Fibroblast of the aortic adventitia (primary cell): ENCODE measurements at places on chromosomes 11 and 22.

DNA sequence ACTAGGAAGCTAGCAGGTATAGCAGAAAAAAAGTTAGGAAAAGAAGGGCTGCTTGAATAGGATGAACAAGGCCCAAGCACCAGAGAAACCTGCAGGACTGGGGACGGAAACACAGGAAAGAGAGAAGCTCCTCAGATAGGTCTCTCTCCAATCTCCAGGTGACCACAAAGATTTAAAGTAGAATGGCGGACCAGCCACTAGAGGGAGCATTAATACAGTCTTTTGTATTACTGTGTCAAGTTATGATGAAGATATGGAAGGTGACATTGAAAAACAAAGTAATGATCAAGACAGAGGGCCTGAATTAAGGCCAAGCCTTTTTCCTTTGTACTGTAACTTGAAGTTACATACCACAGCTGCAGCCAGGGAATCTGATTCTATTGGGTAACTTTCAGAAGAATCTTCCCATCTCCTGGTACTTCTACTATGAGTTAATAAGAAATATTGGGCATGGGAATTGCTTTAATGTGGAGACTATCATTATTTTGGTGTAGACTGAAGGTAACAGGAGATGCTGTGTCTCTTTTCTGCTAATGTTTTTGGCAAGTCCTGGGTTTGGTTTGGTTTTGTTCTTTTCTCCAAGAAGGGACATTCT is 33.8 kb downstream of the OR2AG2 start:
- DNase-seq, result peak; percentile 52

GRCh38 chr22:46681010-46681409 is 57.0 kb downstream of the CERK start:
- no peak for DNase-seq

DNA sequence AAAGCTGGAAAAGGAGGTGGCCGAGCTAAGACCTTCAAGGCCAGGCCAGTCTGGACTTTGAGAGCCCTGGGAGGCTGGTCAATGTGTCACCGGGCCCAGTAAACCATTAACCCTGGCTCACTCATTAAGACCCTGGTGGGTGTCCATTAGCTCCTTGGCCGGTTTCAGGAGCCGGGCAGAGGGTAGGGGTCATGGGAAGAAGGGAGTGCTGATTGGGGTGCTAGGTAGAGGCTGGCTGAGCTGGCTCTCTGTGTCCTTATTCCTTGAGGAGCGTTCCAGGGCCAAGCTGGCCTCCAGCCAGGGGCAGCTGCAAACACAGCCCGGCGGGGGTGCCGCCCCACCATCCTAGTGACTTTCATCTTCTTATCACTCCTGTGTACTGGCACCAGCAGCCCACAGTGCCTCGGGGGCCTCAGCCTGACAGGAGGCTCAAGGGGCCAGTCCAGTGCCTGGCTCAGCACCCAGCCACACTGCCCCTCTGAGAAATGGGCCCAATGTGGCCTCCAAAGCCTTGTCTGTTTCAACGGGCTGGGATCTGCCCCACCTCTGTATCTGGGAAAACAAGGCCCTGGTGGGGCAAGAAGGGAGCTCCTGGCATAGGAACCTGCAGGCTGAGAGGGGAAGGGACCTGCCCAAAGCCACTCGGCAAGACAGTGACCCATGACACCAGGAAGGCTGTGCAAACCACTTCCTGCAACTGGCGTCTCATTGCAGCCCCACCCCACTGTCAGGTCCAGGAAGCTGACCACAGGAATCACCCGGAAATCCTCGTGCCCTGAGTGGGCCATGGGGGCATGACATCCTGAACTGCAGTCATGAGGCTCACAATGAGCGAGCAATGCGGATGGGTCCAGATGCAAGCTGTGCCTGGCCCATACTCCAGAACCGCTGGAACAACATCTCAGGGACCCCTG is 15.1 kb upstream of the RGL4 start:
- no peak for DNase-seq

GRCh38 chr11:116243991-116244390 is 528.8 kb downstream of the BUD13 start:
- no peak for DNase-seq

GRCh38 chr11:128548649-128549255 is 38.6 kb downstream of the ETS1 start:
- DNase-seq, result no peak

GRCh38 chr11:5922749-5923426 is 19.2 kb upstream of the OR56A3 start:
- no peak for DNase-seq

DNA sequence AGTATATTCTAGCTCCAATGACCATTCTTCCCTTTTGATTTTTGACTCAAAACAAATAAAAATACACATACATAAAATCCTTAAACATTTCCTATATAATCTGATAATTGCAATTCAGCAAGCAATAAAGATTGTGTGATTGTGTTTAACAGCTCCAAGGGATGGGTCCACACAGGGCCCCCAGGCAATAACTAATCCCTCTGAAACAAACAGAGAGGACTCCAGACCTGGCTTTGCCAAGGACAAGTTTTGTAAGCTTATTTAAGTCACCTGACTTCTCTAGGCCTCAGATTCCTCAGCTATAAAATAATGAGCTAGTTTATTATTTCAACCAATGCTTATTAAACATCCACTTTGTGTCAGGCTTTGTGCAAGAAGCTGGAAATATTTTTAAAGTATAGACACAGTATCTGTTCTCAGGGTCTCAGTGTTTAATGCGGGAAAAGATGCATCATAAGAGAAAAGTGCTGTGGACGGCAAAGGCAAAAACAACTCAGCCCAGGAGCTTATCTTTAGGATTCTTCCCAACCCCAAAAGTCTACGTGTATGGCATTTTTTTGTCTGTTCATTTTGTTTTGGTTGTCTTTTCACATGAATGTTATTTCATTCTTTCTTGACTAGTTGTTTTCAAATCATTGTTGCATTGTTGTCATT is 20.1 kb downstream of the FZD4 start:
- DNase-seq, result no peak

DNA sequence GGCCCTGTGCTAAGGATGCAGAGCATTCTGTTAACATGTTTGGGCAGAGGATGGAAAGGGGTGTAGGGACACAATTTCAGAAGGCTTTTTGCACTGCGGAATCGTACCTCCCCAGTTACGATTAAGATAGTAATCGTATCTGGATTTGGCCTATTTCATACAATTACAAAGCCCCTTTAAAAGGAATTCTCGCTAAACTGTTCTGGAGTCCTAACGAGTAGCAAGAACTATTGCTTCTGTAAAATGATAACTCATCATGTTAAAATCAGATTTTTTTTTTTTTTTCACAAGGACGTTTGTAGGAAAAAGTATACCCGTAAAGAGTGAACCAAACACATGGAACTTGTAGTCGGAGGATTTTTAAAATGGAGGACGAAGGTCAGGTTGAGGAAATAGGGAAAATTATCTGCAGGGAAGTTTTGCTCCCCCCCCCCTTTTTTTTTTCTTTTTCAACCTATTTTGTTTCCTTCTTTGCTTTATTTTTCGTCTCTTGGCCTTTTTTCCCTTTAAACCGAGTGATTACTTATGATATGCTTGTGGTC is 934 bp downstream of the HSD17B12 start:
- peak; percentile 48 for DNase-seq

DNA sequence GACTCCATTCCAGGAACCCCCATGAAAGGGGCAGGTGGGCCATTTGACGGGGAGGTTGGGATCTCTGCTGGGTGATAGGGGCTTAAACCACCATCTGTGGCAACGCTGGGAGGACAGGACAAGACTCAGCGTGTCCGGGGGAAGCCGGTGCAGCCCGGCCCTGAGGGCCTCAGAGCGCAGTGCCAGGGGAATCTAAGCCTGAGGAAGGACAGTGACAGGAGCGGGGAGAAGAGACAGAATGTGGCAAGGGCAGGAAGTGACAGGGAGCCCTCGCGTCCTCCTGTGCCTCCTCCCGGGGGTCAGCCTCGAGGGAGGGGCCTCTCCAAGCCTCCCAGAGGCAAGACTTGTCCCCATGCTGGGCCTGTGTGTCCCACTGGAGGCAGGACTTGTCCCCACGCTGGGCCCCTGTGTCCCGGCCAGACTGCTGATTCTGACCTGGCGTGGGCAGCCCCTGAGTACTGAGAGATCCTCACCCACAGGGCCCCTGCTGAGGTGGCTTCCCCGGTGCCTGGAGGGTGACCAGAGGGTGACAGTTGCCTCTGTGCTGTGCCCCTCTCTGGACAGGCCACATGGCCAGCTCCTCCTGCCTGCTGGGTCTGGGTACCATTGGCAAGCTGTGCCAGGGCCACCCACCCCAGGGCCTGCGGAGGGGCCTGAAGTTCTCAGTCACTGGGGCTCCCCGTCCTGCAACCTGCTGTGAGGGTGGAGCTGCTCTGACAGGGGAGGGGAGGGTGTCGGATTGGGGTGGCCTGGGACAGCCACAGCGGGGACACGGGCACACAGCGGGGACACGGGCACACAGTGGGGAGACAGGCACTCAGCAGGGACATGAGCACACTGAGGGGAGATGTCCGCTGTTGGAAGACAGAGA is 676.2 kb downstream of the BRD1 start:
- DNase-seq, result no peak

GRCh38 chr22:25962711-25963110 is 206.6 kb upstream of the SEZ6L start:
- no peak for DNase-seq

DNA sequence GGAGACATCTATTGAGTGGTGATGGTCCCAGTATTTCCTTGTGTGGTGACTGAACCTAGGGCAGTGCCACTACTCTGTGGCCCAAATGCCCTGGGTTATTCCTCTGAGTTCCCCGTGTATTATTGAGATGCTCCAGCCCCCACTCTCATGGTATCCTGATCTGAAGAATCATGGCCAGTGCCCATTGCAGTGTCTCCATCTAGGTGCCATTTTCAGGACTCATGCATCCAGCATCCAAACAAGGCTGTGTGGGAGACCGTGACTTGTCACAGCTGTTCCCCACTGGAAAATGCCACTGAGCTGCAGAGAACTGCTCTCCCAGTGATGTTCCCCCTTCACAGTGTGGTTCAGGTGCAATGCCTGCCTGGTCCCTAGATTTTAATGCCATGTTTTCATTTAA is 24.7 kb downstream of the GGTLC2 start:
- DNase-seq, result no peak

- DNase-seq, result no peak
These were observed 815.5 kb downstream of the NTM start for GRCh38 chr11:132185726-132186592.

DNA sequence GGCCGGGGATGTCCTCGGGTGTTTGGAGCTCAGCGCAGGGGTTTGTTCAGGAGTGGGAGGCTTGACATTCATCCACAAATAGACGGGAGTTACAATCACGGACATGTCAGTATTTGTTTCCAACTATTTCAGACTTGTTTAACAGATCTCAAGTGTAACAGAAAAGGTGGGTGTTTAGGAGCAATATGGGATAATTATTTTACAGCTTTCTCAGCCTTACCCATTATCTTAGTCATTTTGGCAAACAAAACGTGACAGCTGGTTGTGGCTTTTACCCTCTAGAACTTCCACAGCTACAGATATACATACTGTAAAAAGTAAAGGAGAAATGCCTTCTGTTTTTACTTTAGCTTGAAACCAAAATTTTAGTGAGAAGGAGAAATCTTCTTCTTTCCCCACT is 178.7 kb upstream of the TMEM45B start:
- DNase-seq, result no peak

- DNase-seq, result no peak
These were observed 112.0 kb downstream of the PLEKHA7 start for GRCh38 chr11:16902182-16902581.

DNA sequence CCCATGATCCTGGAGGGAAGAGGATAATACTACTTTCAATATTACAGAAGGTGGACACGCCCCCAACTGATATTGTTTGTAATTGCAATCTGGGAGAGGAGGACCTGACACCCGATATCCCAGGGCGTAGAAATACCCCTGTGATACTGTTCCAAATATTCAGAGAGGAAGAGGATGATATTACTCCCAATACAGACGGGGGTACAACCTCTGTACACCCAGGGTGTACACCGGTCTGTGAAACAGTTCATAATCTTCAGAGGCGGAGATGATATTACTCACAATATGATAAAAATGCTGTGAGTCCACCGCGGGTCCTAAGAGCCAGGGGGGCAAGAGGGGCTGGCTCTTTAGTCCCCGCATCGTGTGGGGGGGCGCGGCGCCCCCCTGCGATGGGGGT is 57.2 kb upstream of the ALDH3B2 start:
- DNase-seq, result no peak

- DNase-seq, result no peak
These were observed 99.1 kb downstream of the CD44 start for GRCh38 chr11:35237860-35238715.

DNA sequence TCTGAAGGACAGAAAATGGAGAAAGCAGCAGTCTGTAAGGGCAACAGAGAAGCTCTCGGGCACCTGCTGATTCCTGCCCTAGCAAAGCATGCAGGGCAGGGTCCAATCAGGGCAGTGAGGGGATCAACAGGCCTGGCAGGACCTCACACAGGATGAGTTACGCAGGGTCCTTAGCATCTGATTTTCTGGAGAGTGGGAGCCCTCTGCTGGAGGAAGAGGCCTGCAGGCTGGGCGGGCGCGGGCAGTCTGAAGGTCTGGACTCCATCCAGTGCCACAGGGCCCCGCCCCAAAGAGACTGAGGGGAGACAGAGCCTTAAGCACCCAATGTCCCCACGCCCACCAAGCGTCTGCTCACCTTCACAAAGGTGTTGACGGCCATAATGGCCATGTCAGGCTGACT is 28.9 kb downstream of the AP1B1 start:
- DNase-seq, result peak; percentile 63

DNA sequence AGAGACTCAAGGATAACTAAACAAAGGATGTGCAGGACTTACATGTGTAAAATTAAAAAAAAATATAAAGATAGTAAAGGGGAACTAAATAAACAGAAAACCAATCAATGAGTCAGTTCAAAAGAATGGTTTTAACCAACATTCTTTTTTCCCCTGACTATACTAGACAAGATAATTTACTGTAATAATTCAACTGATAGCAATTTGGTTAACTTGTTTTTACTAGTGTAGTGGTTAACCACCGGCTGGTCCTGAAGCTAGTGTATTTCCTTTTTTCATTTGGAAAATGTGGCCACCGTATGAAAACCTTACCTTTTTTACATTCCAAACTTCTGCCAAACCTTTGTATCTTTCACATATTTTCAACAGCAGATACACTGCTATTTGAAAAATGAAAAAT is 123.1 kb downstream of the ARHGAP42 start:
- DNase-seq, result peak; percentile 31

DNA sequence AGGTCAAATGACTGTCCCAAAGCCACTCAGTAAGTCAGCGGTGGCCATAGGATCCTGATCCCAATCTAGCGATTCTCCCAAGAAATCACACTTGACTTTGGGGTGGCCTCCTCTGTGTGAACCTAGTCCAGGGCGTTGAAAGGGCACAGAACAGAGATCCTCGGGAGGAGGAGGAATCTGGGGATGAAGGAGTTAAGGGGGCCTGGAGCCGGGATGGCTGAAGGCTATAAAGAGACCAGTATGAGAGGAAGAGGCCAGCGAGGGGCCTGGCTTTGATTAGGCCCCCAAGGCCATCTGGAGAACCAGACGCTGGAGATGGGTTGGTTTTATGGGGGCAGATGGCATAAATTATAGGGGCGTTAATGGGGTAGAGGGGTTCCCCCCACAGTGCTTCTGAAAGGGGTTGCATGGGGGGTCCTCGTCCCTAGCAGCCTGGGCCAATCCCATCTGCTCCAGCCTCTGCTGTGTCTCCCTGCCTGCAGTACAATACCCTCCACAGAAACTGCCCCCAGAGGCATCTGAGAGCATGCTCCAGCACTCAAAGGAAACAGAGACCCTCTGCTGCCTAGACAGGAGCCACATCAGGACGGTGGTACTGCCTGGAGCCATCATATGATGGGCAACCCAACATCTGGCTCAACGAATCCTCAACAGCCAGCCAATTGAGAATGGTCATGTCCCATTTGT is 35.2 kb upstream of the TRIM29 start:
- DNase-seq, result no peak
